ENCODE measurements at places on chromosomes 13 and 19.

- no peak for DNase-seq
Measured at GRCh38 chr19:44807162-44807561, 1.7 kb upstream of the BCAM start.

GRCh38 chr19:47315125-47315821, 5.6 kb downstream of the C5AR1 start:
- DNase-seq = no peak

DNA sequence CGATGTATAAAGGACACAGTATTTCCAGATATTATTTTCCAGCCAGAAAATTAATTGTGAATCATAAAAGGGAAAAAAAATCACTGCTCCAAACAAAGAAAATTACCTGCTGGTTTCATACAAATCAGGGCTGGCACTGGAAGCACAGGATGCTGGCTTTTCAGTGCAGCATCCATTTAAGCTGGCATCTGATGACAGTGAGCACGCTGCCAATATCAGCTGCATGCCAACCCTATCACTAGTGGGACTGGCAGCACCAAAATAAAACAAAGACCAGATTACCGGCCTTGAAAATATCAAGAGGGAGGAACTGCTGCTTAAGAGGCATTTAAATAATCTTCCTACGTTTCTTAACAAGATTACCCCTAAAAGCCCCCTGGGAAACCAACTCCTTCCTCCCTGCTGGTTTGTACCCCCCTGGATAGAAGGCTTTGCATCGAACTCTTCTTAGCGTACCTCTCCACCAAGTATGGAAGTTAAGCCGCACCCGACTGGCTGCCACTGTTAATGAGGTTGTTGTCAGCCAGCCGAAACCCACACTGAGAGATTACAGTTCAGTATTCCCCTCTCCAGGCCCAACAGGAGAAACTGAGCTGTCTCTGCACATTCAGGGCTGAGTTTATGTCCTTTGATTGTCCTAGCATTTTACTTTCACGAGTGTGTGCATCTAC, 257.8 kb downstream of the EFNB2 start:
- DNase-seq = no peak

- no peak for DNase-seq
Measured at GRCh38 chr13:26989261-26989956, 182.2 kb downstream of the USP12 start.

DNA sequence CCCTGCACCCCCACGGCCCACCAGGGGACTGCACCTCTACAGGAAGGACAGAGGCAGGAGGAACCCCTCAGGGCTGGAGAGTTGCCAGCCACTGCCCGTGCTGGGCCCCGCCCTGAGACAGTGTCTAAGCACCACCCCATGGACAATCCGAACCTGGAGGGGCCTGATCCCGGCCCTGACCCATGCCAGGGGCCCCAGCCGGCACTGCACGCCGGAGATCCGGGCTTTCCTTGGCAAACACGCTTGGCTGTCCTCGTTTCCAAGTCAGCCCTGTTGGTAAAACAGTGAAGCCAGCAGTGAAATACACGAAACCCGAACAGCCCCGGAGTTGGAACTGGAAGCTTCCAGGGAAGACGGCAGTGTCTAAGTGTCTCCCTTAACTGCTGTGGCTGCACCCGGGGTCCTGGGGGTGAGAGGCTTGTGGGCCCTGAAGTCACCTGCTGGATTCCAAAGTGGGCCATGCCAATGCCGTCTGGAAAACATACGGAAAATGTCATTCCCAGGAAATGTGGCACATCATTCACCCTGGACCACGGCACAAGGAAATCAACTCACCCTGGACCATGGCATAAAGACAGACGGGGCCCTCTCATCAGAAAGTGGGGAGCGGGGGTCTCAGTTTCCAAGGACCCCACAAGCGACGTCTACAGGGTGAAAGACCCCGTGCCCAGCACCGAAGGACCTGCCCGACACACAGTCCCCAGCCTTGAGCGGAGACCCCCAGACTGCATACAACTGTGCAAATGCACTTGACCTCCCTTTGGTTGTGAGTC, 30.9 kb downstream of the RASA3 start:
- DNase-seq = no peak

DNA sequence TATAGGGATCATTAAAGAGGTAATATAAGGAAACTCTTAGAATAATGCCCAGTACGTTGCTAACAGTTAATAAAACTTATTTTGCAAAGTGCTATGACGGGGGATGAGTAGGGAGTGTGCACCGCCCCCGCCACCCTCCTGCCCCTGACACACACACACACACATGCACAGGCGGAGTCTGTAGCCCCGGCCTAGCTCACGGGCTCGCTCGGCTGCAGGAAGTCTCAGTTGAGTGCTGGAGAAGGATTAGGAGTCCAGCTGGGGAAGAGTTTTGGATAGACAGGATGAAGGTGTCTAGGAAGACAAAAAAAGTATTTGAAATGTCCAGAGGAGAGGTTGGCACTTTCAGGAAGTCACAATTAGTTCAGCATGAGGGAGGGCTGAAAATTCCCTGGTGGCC, 21.5 kb downstream of the GSX1 start:
- no peak for DNase-seq
